LNCaP clone FGC (cell line): ENCODE measurements at places on chromosomes 4 and X.

DNA sequence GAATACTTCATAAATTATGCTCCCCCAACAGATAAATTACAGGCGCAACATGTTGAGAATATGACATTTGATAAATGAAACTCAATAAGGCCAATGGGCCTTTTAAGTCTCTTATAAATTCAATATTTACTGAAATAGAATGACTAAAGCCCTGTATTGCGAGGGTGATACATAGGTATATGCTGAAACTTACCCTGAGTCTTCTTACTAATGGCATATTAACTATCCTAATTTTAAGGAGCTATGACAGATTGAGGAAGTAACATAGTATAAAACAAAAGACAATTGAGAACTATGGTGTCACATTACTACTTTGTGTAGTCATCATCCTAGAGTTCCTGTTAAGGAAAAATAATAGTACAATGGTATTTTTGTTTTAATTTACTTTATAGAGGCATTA lies 440.7 kb downstream of the IL15 start:
- DNase-seq, result no peak

DNA sequence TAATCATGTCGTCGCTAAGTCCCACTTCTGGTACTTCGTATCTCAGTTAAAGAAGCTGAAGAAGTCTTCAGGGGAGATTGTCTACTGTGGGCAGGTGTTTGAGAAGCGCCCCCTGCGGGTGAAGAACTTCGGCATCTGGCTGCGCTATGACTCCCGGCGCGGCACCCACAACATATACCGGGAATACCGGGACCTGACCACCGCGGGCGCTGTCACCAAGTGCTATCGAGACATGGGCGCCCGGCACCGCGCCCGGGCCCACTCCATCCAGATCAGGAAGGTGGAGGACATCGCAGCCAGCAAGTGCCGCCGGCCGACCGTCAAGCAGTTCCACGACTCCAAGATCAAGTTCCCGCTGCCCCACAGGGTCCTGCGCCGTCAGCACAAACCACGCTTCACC lies 11.3 kb downstream of the PNCK start:
- DNase-seq, result no peak

GRCh38 chr4:6402566-6403399 lies 69.6 kb downstream of the PPP2R2C start:
- no peak for DNase-seq

- DNase-seq, result no peak
Observed at GRCh38 chrX:136608295-136608933, 39.5 kb upstream of the CD40LG start.

DNA sequence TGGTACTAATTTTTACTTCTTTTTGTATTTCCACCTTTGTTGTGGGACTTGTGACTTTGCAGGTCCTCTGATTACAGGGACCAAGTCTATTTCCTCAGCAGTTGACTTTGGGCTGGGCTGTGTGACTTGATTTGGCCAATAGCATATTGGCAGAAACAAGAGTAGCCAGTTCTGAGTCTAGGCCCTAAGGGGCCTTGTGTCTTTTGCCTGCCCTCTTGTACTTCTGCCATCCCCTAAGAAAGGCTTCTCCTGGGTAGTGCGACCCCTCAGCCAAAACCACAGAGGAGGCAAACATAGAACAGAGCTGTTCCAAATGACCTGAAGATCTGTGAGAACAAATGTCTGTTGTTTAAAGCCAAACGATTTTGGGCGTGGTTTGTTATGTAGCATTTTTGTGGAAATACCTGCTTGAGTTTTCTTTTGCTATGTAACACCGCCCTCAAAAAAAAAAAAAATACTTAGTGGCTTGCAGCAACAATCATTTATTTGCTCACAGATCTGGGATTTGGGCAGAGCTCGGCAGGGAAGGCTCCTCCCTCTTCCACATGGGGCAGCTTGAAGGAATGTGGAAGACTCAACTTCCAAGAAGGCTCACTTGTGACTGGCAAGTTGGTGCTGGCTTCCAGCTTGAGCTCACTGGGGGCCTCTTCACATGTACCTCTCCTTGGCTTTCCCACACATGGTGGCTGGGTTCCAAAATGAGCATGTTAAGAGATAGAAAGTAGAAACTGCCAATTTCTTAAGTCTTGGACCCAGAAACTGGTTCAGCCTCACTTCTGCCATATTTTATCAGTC lies 423.0 kb upstream of the CNKSR2 start:
- no peak for DNase-seq

DNA sequence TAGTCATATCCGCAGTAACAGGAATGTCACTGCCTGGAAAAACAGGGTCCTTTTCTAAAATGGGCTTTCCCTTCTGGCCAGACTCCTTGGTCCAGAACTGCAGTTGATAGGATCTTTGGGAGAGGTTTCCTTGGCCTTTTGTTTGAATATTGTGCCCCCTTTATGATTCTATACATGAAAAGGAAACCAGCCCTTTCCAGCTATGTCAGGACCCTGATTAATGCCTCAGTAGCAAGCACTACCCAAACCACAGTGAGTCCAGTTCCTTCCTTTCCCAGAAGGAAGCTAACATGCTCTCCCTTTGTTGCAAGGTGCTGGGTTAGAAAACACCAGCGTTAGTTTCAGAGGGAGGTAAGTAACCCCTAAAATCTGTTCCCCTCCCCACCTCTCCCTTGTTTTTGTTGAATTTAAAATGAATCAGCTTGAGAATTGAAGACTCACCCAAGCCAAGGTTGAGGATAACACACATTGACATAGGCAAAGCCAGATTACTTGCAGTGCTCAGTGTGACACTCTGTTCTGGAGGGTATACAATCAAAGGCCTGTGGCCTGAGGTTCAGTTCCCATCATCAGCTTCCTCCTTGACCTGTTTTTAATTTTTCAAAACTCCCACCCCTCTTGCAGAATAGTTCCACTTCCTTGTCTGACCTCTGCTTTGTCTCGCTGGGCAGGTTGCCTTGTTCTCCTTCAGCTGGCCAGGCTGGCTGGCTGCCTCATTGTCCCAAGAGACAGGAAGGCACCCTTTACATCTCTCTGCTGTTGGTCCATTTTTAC lies 87.6 kb upstream of the PLAC1 start:
- no peak for DNase-seq

GRCh38 chrX:63761639-63762038 lies 23.4 kb downstream of the ARHGEF9 start:
- no peak for DNase-seq

- no peak for DNase-seq
Observed at GRCh38 chr4:8191136-8191747, 7.8 kb upstream of the SH3TC1 start.
